ENCODE measurements at places on chromosomes 12 and 14. TPM values are rescaled to one million over a fixed set of nuclear protein-coding genes. Genes with fewer than 3 reads are reported as not detected.

The SLC8A3 gene
- total RNA-seq: under 0.01 TPM

The SLC6A13 gene
- total RNA-seq: 0.17 TPM

The KRT72 gene
- not detected for total RNA-seq

The OVCH1 gene
- 0.83 TPM for total RNA-seq

The P3H3 gene
- 121 TPM for total RNA-seq

The ASB2 gene
- total RNA-seq: 0.50 TPM

The TTC9 gene
- 0.15 TPM for total RNA-seq

The PROX2 gene
- total RNA-seq: not detected

The KRT82 gene
- total RNA-seq: not detected

The TMEM229B gene
- total RNA-seq: 2.0 TPM

The KLRG1 gene
- 1.0 TPM for total RNA-seq

The RNASE8 gene
- not detected for total RNA-seq

The SOCS2 gene
- total RNA-seq: 39.0 TPM

The RTL1 gene
- not detected for total RNA-seq

The REC8 gene
- total RNA-seq: 2.3 TPM

The ZBTB42 gene
- 3.2 TPM for total RNA-seq

The PIWIL1 gene
- total RNA-seq: not detected

The HOTAIR gene
- not detected for total RNA-seq

The NFATC4 gene
- total RNA-seq: 108 TPM

The RAD52 gene
- total RNA-seq: 17.7 TPM

The SMCO2 gene
- 0.17 TPM for total RNA-seq

The C12orf54 gene
- total RNA-seq: not detected

The TAS2R43 gene
- total RNA-seq: 0.33 TPM

The GPR84 gene
- not detected for total RNA-seq

The CMKLR1 gene
- total RNA-seq: 0.33 TPM

The GPX2 gene
- total RNA-seq: not detected

The ATP2A2 gene
- 144 TPM for total RNA-seq

The COQ6 gene
- 22.1 TPM for total RNA-seq

The PRICKLE1 gene
- total RNA-seq: 3.6 TPM

The TBX3 gene
- total RNA-seq: 55.9 TPM

The MYBPC1 gene
- total RNA-seq: not detected

The KRT75 gene
- not detected for total RNA-seq

The LYZ gene
- total RNA-seq: not detected

The LMNTD1 gene
- total RNA-seq: 0.44 TPM

The GUCY2C gene
- not detected for total RNA-seq

The SLC25A47 gene
- total RNA-seq: not detected

The KRT86 gene
- total RNA-seq: not detected

The ACSS3 gene
- 19.8 TPM for total RNA-seq

The MFAP5 gene
- total RNA-seq: 14.9 TPM

The ANO4 gene
- total RNA-seq: 1.3 TPM

The KCNA5 gene
- not detected for total RNA-seq

The WIF1 gene
- total RNA-seq: 0.15 TPM

The NPAS3 gene
- total RNA-seq: 0.17 TPM

The KLRK1 gene
- total RNA-seq: 0.29 TPM

The AICDA gene
- not detected for total RNA-seq

The LRIG3 gene
- total RNA-seq: 211 TPM

The CAPZA3 gene
- total RNA-seq: not detected

The A2ML1 gene
- total RNA-seq: not detected

The SLC17A8 gene
- total RNA-seq: not detected

The IL22 gene
- total RNA-seq: not detected

The CACNA1C gene
- 28.1 TPM for total RNA-seq

The KCNC2 gene
- total RNA-seq: not detected

The TNFRSF1A gene
- 186 TPM for total RNA-seq

The KERA gene
- total RNA-seq: not detected

The MIP gene
- not detected for total RNA-seq

The SLC41A2 gene
- 22.1 TPM for total RNA-seq
